Tibial artery (tissue), 4 donors: ENCODE measurements at places on chromosomes 3 and 15.
A peak's percentile ranks its signal among the peaks of the same experiment; 100 is the strongest.

GRCh38 chr15:78265137-78265460, 737 bp downstream of the DNAJA4 start:
- H3K4me3 ChIP-seq = peak overlapping the region; percentile 60
- DNase-seq = no peak
- H3K36me3 ChIP-seq = no peaks in the 10 kb centered on the region
- peaks cover 21% of the 10 kb centered on the region for H3K4me1 ChIP-seq
- no peaks in the 10 kb centered on the region for H3K27me3 ChIP-seq
- H3K27ac ChIP-seq = peak overlapping the region; percentile 70

DNA sequence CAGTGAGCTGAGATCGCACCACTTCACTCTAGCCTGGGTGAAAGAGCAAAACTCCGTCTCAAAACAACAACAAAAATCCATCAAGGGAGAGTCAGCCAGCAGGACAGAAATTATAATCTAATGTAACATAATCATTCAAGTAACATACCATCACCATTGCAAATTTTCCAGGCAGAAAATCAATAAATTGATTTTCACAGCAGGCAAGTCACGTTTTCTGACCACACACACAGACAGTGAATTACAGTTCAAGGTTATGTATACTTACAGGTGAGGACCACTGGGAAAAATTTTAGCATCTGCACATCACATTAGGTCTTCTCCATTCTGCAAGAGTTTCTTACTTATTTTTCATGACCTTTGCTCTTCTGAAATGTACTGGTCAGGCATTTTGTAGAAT, 29.9 kb upstream of the NPAP1 start:
- DNase-seq = no peak
- H3K4me1 ChIP-seq = no peaks in the 10 kb centered on the region
- no peaks in the 10 kb centered on the region for H3K36me3 ChIP-seq
- no peak overlapping the region for H3K27ac ChIP-seq
- no peak overlapping the region for H3K4me3 ChIP-seq
- no peaks in the 10 kb centered on the region for H3K27me3 ChIP-seq

DNA sequence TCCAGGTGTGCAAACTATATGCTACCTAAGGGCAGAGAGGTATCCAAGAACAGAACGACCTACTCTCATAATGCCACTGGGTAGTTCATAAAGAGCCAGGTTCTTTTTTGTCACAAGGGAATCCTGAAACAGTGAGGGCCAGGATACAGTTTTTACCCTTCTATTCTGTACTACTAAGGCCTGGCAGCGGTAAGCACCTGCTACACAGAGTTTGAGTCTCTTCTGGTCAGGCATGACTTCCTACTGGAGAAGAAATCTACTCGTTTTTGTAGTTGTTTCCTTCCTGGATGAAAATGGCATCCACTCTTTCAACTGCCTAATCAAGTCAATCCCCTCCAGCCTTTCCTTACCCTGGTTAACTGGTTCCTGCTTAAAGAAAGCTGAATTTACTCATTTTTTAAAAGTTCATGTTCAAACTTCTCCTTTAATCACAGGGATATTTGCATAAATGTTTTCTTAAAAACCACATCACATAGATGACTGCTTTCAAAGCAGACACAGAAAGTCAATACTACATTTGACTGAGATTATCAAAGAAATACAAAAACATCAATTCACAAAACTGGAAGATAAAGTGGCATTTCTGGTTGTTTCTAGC, 40.0 kb downstream of the MAP4 start:
- DNase-seq = no peak
- no peak overlapping the region for H3K4me3 ChIP-seq
- H3K36me3 ChIP-seq = no peaks in the 10 kb centered on the region
- H3K27ac ChIP-seq = no peak overlapping the region
- H3K27me3 ChIP-seq = no peaks in the 10 kb centered on the region

- no peaks in the 10 kb centered on the region for H3K36me3 ChIP-seq
These were observed 98.4 kb upstream of the LRRFIP2 start for GRCh38 chr3:37272741-37273140.

DNA sequence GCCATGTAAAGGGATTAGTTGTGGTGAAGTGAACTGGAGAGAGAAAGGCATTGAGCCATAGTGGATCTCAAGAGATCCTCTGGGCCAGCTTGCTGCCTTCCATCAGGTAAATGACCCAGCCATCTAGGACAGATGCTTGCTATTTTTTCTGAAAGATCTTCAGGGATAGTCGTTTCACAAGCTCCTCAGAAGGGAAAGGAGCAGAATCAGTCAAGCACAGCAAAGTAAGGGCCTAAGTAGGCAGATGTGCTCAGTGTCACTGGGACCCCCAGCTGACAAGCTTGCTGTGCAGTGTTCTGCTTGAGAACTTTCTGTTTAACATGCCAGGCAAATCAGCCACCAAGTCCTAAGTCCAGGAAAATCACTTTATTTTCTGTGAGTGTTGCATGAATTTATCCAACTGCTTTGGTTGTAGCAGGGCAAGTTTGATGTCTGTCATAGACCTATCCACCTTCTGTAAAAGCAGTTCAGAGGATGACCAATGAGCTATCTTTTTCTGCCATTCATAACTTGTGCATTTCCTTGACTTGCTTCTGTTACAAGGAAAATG, 319.8 kb downstream of the IL5RA start:
- no peak for DNase-seq
- no peak overlapping the region for H3K4me3 ChIP-seq
- H3K4me1 ChIP-seq = no peaks in the 10 kb centered on the region
- no peak overlapping the region for H3K27ac ChIP-seq
- H3K36me3 ChIP-seq = no peaks in the 10 kb centered on the region
- H3K27me3 ChIP-seq = no peaks in the 10 kb centered on the region

GRCh38 chr3:72384602-72385001, 463.6 kb downstream of the SHQ1 start:
- no peak for DNase-seq
- peaks cover 14% of the 10 kb centered on the region for H3K4me1 ChIP-seq
- H3K27me3 ChIP-seq = no peaks in the 10 kb centered on the region
- no peak overlapping the region for H3K27ac ChIP-seq
- no peaks in the 10 kb centered on the region for H3K36me3 ChIP-seq

- no peaks in the 10 kb centered on the region for H3K27me3 ChIP-seq
- peaks cover 5% of the 10 kb centered on the region for H3K4me1 ChIP-seq
- H3K4me3 ChIP-seq = no peak overlapping the region
- no peaks in the 10 kb centered on the region for H3K36me3 ChIP-seq
- no peak overlapping the region for H3K27ac ChIP-seq
These were observed 48.9 kb upstream of the TCF12 start for GRCh38 chr15:56869573-56869972.

- H3K4me3 ChIP-seq = no peak overlapping the region
- DNase-seq = no peak
- peaks cover 9% of the 10 kb centered on the region for H3K4me1 ChIP-seq
- no peaks in the 10 kb centered on the region for H3K27me3 ChIP-seq
These were observed 94.3 kb downstream of the SQOR start for GRCh38 chr15:45729141-45729540.

DNA sequence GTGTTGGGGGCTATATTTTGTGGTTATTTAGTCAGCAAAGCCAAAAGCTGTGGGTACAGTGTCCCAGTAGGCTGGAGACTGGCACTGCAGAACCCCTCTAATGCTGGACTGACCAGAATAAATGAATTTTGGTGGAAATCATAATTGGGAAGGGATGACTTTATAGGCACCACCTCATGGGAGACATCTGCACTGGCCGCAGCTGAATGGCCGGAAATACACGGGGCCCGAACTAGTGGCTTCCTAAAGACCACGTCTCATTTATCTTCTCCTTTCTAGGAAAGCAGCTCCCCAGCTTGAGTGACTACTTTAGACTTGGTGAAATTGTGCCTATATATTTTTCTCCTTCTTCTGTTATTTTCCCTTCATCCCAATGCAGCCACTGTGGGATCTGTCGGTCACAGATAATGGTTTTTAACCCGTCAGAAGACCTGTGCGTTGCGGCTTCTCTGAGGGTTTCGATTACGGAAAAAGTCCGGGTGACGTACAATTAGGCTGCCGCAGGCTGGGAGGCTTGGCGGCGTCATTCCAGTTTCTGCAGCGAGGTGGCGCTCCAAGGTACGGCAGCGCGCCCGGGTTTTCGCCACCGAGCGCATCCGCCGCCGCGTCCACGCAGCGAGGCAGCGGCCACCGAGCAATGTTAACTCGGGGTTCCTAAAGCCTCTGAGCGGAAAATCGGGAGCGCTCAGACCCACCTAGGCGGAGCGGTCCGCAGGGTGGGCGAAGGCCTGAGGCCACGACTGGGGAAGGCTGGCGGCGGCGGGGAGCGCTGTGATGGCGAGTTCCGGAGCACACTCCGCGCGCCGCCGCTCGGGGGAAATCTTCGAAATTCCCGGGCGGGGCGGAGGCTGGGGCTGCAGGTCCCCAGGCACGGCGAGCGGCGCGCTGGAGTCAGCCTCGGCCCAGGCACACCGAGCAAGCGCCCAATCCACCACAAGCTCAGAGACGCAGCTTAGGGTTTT, 26.3 kb downstream of the NR2F2 start:
- peak overlapping the region; percentile 61 for H3K4me3 ChIP-seq

DNA sequence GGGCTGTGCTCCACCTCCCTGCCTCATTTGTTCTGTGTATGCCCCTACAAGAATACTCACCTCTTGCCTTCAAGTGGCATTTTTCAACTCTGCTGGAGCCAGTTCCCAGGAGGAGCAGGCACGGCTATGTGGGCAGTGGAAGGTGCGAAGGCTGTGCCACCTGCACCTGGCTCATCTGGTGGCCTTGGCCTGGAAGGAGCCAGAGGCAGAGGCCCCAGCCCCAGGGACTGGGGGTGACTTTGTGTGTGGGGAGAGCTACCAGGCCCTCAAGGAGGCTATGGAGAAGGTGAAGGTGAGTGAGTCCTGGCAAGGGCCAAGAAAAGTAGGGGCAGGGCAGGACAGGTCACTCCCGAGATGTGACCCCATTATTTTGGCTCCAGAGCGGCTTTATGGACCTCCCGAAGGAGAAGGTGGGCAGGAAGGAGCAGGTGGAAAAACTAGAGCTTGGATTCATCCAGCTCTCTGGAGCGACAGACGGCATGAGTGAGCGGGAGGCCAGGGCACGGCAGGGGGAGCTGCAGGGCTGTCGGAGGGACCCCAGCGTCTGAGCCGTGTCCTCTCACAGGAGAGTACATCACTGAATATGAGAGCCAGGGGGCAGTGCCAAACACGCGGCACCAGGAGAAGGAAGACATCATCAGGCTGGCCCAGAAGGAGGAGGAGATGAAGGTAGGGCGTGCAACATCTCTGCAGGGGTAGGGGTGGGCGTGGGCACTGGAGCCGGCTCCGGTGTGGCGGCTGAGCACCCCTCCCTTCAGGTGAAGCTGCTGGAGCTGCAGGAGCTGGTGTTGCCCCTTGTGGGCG, 57.3 kb upstream of the UBE2Q2 start:
- no peak overlapping the region for H3K4me3 ChIP-seq
- no peak for DNase-seq
- no peaks in the 10 kb centered on the region for H3K36me3 ChIP-seq
- no peaks in the 10 kb centered on the region for H3K4me1 ChIP-seq
- H3K27me3 ChIP-seq = peaks cover 12% of the 10 kb centered on the region

- no peak overlapping the region for H3K4me3 ChIP-seq
- H3K27me3 ChIP-seq = no peaks in the 10 kb centered on the region
- no peaks in the 10 kb centered on the region for H3K4me1 ChIP-seq
- H3K36me3 ChIP-seq = no peaks in the 10 kb centered on the region
- H3K27ac ChIP-seq = no peak overlapping the region
These were observed 267.8 kb upstream of the NDN start for GRCh38 chr15:23954931-23955330.

DNA sequence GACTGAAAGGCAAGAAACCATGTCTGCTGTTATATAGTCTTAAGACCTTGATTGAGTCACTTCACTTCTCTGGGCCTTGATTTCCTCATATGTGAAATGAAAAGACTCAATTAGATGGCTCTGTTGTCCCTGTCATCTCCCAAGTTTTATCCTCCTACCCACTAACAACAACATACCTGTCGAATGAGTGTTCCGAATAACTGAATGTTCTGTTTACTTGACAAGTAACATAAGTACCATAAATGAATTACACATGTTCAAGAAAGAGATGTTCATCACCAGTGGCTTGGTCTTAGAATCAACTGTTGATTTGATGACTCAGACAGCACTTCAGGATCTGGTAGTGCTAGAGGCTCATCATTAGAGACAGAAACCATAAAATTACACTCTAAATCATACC, 311.7 kb downstream of the VPS13C start:
- H3K4me3 ChIP-seq = no peak overlapping the region
- no peaks in the 10 kb centered on the region for H3K36me3 ChIP-seq
- no peak overlapping the region for H3K27ac ChIP-seq
- no peak for DNase-seq
- H3K4me1 ChIP-seq = no peaks in the 10 kb centered on the region

GRCh38 chr3:115617591-115617990, 5.7 kb upstream of the GAP43 start:
- H3K4me1 ChIP-seq = no peaks in the 10 kb centered on the region
- H3K36me3 ChIP-seq = no peaks in the 10 kb centered on the region
- H3K4me3 ChIP-seq = no peak overlapping the region
- no peak for DNase-seq

- H3K36me3 ChIP-seq = peaks cover 89% of the 10 kb centered on the region
- H3K27me3 ChIP-seq = no peaks in the 10 kb centered on the region
- H3K4me3 ChIP-seq = no peak overlapping the region
- H3K27ac ChIP-seq = no peak overlapping the region
These were observed 14.1 kb downstream of the ZXDC start for GRCh38 chr3:126461450-126462070.

- H3K27ac ChIP-seq = no peak overlapping the region
- no peak for DNase-seq
- no peaks in the 10 kb centered on the region for H3K36me3 ChIP-seq
- peaks cover 28% of the 10 kb centered on the region for H3K4me1 ChIP-seq
- no peaks in the 10 kb centered on the region for H3K27me3 ChIP-seq
These were observed 115.3 kb downstream of the XXYLT1 start for GRCh38 chr3:195155570-195156241.

- no peaks in the 10 kb centered on the region for H3K27me3 ChIP-seq
- no peak for DNase-seq
- no peaks in the 10 kb centered on the region for H3K36me3 ChIP-seq
- peaks cover 20% of the 10 kb centered on the region for H3K4me1 ChIP-seq
- no peak overlapping the region for H3K4me3 ChIP-seq
These were observed 58.7 kb upstream of the ARHGEF26 start for GRCh38 chr3:154062513-154062912.

- DNase-seq = peak; percentile 77
- peaks cover 21% of the 10 kb centered on the region for H3K4me1 ChIP-seq
- no peak overlapping the region for H3K4me3 ChIP-seq
- peak overlapping the region; percentile 70 for H3K27ac ChIP-seq
These were observed 8.3 kb upstream of the CAMP start for GRCh38 chr3:48215019-48215418.

DNA sequence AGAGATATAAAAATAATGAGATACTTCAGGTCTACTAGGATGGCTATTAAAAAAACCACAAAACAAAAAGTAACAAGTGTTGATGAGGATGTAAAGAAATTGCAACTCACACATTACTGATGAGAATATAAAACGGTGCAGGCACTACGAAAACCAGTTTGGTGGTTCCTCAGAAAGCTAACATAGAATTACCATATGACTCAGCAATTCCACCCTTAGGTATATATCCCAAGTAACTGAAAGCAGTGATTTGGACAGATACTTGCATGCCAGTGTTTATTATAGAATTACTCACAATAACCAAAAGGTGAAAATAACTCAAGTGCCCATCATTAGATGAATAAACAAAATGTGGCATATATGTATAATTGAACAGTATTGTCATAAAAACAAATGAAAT, 87.5 kb upstream of the MELTF start:
- no peak for DNase-seq
- H3K27ac ChIP-seq = no peak overlapping the region
- H3K4me3 ChIP-seq = no peak overlapping the region
